Psoas muscle (tissue), 8 donors: ENCODE measurements at places on chromosomes 7 and 10. TPM values are rescaled to one million over a fixed set of nuclear protein-coding genes. Genes with fewer than 3 reads are reported as not detected.

Gene ATRNL1
- 2.2 TPM for total RNA-seq

- no peak for DNase-seq
These were observed 693.3 kb upstream of the GRM3 start for GRCh38 chr7:85950418-85950817.

DNA sequence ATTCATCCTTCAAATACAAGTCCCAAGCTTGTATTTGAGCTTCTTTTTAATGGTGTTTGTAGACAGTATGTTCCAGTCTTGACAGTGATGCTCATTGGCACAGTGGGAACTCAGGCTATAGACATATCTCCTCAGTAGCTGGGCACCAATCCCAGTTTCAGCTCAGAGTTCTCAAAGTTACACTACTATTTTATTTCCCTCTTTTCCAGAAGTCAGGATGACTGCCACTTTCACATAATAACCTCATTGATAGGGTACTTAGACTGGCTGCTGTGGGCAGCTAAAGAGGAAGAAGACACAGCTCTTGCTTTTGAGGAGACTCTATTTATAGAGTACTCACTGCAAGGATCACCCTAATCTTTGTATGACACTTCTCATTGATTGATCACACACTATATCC is 2.4 kb downstream of the GBF1 start:
- DNase-seq: no peak

DNA sequence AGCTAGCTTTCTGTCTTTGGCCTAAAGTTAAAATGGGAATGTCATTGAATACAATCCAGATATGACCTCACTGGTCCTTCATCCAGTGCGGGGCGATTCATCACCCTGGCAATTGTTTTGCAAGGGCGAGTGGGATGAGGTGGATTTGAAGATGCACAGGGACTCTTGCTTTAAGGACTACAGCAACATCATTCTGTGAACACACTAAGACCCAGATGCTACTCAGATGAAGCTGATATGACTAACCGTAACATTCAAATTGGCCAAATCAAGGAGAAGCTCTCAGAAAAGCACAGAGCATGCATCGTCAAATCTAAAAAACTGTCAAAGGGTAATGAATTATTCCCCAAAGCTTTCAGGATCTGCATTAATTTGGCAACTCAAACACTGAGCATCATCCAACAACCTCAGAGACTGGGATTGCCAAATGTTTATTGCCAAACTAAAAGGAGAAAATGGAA is 12.8 kb downstream of the CPA1 start:
- no peak for DNase-seq

DNA sequence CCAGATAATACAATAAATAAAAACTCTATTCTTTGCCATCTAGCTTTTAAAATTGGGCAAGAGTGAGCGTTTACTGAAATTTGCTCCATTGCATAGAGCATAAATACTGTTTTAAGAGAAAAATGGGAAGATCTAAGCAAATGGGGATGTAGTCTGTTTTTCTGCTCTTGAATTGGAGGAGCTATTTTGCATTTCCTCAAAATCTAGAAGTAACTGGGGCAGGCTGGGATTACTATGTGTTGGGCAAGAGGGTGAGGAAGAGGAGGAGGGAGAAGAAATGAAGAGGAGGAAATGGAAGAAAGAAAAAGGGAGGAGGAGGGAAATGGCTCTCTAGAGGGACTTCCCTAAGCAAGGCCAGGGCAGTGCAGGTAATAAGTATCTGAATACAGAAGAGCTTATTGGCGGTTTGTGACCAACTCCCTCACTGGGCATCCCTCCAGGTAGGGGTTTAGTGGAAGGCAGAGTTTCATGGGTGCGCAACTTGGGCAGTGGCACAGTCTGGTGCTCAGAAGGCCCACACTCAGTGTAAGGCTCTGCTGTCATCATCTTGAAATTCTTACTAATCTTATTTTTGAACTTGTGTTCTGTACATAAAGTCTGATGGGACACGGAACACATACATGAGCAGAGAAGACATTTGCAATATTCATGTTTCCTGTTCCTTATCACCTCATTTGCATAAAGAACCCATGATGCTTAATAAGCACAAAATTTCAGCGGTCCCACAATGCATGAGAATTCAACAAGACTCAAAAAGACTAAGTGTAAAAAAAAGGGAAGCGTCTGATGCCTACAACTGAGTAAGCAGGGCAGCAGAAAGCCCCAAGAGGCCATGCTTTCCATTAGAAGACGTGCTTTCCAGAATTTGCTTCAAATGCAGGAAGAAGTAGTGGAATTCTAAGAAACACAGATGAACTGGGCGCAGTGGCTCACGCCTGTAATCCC is 116.9 kb downstream of the EVX1 start:
- no peak for DNase-seq

DNA sequence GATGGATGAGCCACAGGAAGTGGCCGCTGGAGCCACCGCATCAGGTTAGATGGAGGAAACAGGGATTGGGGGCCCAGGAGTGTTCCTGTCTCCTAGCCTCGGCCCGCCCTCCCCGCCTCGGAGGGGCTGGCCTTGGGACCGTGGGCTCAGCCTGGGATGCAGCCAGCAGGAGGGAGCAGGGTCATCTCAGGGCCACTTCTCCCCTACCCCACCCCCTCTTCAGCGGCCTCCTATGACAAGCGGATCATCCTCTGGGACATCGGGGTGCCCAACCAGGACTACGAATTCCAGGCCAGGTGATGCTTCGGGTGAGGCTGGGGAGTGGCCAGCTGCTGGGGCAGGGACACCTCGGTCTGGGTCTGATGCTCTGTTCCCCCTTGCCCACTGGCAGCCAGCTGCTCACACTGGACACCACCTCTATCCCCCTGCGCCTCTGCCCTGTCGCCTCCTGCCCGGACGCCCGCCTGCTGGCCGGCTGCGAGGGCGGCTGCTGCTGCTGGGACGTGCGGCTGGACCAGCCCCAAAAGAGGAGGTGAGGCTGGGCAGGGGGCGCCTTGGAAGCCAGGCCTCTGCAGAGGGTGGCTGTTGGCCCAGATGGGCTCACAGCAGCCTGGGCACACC is 4.7 kb downstream of the LRWD1 start:
- DNase-seq: no peak
